ENCODE measurements at places on chromosomes 5 and 9. TPM values are rescaled to one million over a fixed set of nuclear protein-coding genes. Genes with fewer than 3 reads are reported as not detected.

Gene ARRDC1
- 58.6 TPM for total RNA-seq

Gene BAAT
- total RNA-seq, result 0.94 TPM

Gene DNAH5
- total RNA-seq, result 3.6 TPM

Gene LRRC70
- 1.7 TPM for total RNA-seq

Gene PTPRD
- 85.4 TPM for total RNA-seq

- DNase-seq, result no peak
Measured at GRCh38 chr9:87216036-87216435, 268.7 kb upstream of the GAS1 start.

DNA sequence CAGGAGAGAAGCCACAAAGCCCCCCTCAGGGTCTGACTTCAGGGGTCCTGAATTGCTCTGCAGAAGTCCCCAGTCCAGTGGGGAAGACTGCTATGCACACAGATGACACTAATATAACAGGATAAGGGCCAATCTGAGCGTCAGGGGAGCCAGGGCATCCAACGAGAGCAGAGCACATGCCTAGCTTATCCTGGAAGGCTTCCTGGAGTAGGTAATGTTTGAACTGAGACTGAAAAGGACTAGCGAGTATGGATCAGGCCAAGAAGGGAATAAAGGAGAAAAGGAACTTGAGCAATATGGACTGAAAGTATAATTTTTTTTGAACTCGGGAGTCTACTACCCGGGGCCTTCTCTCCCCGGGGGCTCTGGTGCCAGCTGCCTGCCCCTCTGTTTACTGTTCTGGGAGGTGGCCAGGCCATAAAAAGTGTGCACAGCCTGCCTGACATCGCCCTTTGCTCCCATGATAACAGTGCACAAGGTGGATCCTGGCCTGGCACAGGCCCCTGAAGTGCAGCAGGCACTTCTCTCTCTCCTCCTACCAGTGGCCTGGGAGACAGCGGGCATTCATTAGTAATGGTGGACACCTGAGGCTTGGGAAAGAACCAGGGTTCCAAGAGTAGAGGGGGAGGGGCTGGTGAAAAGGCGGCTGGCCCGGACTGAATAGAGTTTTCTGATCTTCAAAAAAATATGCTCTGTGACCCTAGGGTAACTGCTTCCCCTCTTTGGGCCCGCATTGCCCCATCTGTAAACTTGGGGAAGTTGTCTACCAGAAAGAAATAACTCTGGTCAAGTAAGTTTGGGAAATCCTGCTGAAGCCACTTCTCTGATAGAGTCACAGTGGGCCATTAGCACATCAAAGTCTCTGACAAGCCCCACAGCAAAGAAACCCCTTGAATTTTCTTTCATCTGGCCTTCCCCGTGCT is 4.6 kb upstream of the SLC6A7 start:
- DNase-seq, result no peak

- peak; percentile 97 for DNase-seq
Measured at GRCh38 chr5:109997161-109997560, 307.4 kb downstream of the MAN2A1 start.

DNA sequence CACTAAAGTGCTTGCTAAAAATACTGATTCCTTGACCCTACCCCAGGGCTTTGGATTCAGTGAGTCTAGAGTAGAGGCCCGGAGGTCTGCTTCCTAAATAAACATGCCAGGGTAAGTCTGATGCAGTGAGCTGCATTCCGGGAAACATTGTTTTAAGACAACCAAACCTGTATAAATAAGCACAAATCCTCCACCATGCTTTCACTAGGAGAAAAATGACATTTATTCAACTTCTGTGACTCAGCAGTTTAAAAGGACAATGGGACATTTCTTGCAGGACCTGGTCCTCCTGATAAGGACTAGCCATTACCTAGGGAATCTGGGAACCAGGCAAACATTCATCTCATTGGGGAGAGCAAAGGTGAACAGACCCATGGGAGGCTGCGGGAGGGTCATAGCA is 335.3 kb downstream of the MLLT3 start:
- no peak for DNase-seq

GRCh38 chr5:149581192-149581861 is at the start of gene ARHGEF37:
ARHGEF37 (plus strand) TSS chr5:149581498; CDS start chr5:149597770, 16,272 bp downstream.
- peak; percentile 53 for DNase-seq

- DNase-seq, result peak; percentile 86
Measured at GRCh38 chr9:70479880-70480291, 65.4 kb upstream of the KLF9 start.

- peak; percentile 92 for DNase-seq
Measured at GRCh38 chr5:150780187-150780692, 1.7 kb downstream of the SMIM3 start.

DNA sequence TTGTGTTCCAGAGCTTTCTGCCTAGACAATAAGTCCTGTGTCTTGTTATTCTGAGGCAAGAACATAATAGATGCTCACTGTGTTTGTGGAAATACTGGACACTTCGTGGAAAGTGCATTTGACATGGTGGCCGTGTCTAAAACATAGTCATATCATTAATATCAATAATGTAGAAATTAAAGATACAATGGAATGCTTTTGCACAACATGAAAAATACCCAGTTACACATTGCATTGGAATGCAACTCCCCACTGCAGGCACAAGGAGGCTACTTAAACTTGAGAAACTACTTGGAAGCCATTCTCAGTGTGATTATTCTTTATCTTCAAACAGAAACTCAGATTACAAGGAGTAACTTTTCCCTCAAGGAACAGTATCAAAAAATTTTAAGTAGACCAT is 145.3 kb upstream of the ZNF462 start:
- peak; percentile 90 for DNase-seq

GRCh38 chr9:112694706-112695555 is 23.0 kb downstream of the INIP start:
- no peak for DNase-seq

GRCh38 chr5:40437452-40437861 is 242.3 kb upstream of the PTGER4 start:
- peak; percentile 65 for DNase-seq

- DNase-seq, result no peak
Measured at GRCh38 chr9:121607434-121608167, 43.8 kb upstream of the DAB2IP start.

- no peak for DNase-seq
Measured at GRCh38 chr9:114396558-114397218, 8.9 kb upstream of the AKNA start.

DNA sequence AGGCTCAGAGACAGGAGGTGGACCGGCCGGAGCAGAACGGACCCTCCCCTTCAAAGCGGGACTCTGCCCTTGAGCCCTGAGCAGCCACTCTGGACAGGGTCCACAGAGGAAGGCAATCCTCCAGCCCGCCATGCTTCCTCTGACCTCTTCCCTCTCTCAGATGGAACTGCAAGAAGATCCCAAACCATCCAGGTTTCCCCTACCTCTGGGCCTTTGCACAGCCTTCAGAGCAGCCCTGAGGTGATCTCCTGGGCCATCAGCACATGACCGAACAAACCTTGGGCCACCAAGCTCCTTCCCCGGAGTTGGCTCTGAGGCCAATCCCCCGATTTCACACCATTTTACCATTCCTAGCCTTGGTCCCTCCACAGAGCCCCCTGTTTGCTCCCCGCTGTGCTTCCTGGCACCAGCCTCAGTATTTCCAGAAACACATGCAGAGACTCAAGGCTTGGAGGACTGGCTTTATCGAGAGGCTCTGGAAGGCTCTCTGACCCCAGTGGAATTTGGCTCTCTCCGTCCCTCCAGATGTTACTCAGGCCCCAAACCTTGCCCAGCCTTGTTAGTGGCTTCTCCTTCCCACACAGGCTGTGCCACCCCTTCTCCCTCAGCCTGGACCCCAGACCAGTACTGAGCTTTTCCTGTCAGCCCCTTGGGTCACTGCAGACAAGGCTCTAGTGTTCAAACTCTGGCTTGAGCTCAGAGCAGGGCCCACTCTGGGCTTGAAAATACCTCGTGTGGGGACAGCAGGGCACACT is 48.6 kb upstream of the KCNMB1 start:
- DNase-seq, result no peak

DNA sequence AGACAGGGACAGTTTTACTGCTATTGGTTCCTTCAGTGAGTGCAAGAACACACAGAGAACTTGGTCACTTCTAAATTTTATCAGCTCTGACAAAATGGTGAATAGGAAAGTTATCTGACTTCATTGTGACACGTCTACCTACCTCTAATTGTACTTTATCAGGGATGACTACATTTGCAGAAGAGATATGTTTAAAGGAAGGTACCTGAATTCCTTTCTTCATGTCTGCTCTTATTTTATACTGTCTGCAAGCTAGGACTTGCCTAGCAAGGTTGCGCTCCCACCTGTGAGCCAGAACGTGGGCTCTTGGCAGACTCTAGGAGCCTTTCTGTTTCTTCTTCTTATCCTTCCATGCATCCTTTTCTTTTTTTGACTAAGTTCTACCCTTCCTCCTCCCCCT is 1.6 kb downstream of the SLC27A6 start:
- no peak for DNase-seq

DNA sequence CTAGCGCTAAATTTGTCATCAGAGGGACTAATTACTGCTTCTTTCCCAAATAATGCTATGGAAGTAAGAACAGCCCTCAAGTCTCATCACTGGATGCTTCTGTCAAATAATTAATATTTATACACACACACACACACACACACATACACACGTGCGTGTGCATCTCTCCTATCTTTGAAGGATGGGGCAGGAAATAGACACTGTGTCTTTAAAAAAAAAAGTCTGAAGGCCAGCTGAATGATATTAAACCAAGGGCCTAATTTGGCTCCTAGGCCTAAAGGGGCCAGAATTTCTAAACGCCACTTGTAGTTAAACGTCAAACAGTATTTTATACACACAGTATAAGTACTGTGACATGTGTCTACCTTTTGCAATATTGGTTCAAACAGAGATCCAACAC is 3.3 kb downstream of the SLF1 start:
- no peak for DNase-seq

GRCh38 chr5:157740229-157740610 is 3.3 kb upstream of the LSM11 start:
- peak; percentile 16 for DNase-seq

DNA sequence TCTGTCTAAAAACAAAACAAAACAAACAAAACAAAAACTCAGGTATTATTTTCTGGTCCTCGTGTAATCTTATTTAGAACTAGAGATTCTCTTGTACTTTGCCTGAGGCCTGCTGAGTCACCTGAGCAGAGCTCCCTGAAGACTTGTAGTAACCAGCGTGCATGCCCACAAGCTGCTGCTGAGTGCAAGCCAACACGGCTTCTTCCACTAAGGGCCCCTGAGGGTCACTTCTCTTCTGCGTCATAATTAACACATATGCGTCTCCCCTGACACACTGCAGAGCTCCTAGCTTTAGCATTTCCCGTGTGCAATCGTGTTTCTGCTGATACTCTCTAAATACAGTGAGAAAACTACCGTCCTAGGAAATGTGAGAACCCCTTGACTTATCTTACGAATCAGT is 10.9 kb upstream of the NDFIP1 start:
- DNase-seq, result peak; percentile 70

DNA sequence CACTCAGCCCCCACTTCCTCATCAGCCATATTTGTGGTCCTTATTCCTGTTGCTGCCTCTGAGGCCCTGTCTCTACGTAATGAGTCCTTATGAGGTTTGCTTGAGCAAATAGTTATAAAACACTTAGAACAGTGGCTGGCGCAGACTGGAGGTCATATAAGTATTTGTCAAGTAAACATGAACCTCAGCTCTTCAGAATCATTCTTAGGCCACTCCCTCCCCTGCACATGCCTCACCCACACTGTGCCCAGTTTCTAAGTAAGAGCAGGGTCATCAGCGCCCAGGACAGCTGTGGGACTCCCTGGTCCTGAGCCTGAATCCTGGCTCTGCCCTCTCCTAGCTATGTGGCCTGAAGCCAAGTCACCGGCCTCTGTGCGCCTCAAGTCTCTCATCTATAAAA is 4.0 kb downstream of the ST6GALNAC4 start:
- no peak for DNase-seq

DNA sequence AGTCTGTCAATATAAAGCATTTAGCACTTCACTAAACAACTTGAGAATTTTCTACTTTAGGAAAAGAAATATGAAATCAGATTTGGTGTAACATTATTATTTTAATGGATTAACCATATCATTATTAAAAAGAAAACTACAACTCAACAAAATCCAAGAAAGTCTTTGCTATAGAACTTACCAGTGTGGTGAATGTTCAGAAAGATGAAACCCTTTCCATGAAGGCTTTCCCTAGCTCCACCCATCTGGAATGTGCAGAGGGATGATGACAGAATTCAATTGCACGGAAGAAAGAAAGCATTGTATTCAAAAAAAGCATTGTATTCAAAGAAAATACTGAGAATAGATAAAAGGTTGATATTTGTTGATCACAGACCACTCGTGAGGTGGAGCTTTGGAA is 328.6 kb upstream of the NUDT12 start:
- no peak for DNase-seq

DNA sequence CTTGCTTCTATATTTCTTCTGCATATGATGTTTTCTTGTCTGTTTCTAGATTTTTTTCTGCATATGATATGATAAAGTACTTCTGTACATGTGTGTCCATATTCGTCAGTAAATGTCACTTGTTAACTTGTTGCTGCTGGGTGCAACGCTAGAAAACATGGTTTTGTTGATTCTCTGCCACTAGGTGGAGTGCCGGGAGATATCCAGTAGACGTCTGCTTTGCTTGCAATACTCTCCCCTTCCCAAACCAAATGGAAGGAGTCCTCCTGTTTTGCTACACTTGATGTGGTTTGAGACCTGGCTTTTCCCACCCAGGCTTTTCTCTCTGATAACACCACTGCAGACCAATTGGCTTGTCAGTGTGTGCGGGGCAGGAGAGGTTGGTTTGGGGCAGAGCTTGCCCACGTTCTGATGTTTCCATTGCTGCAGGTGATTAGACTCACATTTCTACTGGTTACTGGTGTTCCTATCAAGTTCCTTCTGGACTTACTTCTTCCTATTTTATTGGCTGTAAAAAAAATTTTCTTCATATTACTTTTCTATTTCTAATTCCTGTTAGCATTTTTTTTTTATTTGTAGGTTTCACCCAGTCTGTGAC is 900.0 kb upstream of the CDH10 start:
- DNase-seq, result peak; percentile 5

DNA sequence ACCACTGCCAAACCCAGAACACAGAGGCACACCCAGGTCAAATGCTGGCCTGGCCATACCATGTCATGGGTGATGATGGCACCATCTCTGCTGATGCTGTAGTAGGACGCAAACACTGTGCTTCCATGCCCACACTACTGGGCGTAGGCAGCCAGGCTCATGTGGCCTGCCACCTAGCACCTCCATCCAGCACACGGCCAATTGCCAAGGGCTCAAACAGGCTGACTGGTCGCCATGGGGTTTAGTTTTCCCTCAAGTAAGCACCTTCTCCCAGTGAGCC is 39.4 kb downstream of the BICD2 start:
- DNase-seq, result no peak

- no peak for DNase-seq
Measured at GRCh38 chr5:55603922-55604321, 69.2 kb upstream of the PLPP1 start.

GRCh38 chr5:157652377-157652692 is at the start of gene SOX30:
SOX30 (minus strand) TSS chr5:157652438; CDS start chr5:157652078, 360 bp downstream.
- no peak for DNase-seq

DNA sequence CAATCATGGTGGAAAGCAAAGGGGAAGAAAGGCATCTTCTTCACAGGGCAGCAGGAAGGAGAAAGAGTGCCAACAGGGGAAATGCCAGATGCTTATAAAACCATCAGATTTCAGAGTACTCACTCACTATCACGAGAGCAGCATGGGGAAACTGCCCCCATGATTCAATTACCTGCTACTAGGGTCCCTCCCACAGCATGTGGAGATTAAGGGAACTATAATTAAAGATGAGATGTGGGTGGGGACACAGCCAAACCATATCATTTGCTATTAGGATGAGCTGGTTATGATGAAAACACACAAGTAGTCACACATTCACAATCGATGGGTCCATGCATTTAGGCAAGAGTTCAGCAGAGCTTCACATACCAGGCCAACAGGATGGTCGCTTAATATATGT is 469.0 kb downstream of the PDE4D start:
- no peak for DNase-seq

All from renal cortical epithelial cell (primary cell).